HuH-7 (cell line): ENCODE measurements at places on chromosomes 4 and X.

DNA sequence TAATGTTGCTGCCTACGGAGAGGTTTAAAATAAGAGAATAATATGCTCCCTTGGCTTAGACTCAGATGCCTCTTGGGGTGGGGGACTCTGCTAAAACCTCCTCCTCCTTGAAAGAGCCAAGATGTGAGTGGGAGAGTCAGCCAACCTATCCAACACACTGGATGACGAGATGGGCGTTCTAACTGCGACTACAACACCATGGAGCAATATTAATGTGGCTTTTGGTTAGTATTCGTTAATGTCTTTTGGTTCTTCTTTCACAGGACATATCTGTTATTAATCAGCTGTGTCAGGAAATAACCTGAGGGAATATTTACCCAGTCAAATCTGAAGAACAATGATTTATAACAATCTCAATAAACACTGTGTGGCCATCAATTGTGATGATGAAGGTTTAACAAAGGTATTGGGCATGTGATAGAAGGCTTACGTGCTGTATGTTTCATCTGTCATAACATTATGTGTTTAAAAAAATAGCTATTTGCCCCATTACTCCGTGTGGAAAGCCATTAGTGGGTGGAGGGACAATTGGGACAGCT lies 143.5 kb upstream of the FTHL17 start:
- DNase-seq: no peak

GRCh38 chr4:184895012-184895695 lies 69.4 kb upstream of the ACSL1 start:
- no peak for DNase-seq

DNA sequence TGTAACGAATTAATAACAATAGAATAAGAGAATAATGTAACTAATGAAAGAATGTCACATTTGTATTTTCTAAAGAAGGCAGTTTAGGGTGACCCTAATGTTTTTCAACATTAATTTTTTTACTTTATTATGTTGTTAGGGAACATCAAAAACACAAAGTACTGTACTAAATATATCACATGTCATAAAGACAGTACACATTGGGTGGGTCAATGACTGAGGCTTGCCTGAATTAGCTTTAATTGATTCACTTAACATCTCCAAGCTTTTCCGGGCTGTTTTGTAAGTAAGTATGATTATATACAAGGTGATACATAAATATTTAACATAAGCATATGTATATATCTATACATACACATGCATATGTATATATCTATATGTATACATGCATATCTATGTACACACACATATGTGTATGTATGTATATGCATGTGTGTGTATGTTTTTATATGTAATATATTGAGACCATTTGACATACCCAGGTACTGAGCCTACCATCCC lies 43.4 kb upstream of the KLF3 start:
- no peak for DNase-seq

- DNase-seq: no peak
Observed at GRCh38 chr4:47374477-47374876, 89.0 kb downstream of the COMMD8 start.

DNA sequence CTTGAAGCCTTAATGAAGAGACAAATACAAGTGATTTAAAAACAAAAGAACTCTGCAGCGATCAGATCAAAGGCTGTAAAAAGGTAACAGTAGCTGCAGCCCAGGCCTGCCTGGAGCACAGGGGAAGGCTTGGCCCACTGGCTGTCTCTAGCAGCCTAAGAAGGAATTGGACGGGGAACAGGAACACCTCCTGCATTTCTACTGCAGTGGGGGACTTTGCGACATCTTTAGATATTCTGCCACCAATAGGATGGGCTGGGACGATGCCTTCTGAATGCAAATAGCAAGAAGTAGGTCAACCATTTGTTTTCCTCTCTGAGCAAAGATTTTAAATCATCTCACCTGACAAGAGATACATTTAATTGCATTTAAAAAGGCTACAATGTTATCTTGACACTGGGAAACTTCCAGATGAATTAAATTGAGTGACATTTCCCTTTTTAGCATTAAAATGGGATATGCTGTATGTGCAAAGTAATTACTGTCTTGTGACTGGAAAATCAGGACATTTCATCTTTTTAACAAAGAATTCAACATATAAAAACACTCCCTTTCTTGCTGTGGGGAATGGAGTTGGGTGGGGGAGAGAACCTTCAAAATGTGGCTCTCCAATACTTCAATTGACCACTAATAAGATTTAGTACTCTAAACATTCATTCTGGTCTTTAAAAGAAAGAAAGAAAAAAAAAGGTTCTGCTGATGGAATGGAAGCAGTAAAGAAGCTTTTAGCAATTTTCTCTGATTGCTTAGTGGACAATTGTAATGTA lies 70.0 kb downstream of the NYX start:
- DNase-seq: no peak

DNA sequence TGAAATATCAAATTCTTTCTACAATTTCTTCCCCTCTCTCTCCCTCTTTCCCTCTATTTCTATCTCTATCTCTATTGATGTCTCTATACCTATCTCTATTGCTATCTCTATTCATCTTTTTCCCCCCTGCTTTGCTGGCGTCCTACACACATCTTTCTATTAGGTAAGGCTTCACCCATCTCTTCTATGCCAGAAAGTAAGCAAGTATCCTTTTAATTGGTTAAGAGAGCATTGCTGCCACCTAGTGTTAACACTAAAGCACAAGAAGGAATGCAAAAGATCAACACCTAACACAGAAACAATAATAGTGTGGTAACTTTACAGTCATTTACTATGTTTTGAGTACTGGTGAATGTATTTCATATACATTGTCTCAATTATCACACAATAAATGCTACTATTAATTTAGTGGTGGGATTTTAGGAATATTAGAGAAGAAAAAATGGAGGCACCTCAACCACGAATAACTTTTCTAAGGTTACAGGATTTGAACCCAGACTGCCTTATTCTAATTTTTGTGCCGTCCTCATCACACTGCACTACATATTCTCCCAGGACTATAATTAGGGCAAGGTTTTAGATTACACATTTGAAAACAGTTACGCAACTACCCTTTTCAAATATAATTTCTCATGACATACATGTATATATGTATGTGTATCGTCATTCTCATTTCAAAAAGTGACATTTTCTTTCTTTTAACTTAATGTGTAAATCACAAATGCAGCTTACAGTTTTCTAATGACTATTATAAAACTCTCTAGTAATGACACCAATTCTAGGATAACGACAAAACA lies 3.7 kb upstream of the C4orf36 start:
- DNase-seq: peak; percentile 39
